Large intestine (tissue), 12 donors: ENCODE measurements at places on chromosomes 5 and 9.
A peak's percentile ranks its signal among the peaks of the same experiment; 100 is the strongest.

DNA sequence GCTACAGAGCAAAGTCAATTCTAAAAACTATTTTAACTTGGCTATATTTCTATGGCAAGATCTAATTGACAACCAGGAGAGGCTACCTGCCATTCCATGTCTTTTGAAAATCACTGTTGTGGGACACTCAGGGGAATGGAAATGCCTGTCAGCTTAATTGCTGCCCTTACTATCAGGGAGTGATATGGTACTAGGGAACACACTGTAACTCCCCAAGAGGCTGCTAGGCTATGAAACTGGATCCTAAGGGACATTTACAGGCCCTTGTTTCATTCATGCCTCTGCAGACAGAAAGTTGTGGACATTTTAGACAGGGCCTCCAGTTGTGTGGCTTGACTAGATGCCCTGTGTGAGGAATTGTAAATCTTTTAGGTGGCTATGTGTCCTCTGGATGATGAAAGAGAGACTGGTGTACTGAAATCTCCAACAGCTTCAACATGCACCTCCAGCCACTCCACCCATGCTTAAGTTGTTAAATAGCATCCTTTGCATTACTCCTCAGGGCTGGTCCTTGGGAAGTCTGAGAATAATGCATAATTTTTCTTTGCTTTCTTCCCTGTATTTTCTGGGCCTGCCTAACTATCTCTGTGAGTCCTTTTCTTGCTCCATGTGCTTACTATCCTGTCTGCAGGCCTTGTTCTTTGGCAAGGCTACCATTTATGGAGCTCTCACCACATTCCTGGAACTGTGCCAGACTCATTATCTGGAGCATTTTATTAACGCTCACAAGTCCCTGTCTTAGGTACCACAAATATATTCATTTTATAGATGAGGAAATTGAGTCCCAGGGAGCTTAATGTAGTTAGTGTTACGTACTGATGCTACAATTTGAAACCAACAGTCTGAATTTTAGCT, 3.2 kb downstream of the MROH2B start:
- no peak overlapping the region for H3K27ac ChIP-seq
- H3K27me3 ChIP-seq, result no peaks in the 10 kb centered on the region
- no peak overlapping the region for H3K4me3 ChIP-seq
- DNase-seq, result no peak

DNA sequence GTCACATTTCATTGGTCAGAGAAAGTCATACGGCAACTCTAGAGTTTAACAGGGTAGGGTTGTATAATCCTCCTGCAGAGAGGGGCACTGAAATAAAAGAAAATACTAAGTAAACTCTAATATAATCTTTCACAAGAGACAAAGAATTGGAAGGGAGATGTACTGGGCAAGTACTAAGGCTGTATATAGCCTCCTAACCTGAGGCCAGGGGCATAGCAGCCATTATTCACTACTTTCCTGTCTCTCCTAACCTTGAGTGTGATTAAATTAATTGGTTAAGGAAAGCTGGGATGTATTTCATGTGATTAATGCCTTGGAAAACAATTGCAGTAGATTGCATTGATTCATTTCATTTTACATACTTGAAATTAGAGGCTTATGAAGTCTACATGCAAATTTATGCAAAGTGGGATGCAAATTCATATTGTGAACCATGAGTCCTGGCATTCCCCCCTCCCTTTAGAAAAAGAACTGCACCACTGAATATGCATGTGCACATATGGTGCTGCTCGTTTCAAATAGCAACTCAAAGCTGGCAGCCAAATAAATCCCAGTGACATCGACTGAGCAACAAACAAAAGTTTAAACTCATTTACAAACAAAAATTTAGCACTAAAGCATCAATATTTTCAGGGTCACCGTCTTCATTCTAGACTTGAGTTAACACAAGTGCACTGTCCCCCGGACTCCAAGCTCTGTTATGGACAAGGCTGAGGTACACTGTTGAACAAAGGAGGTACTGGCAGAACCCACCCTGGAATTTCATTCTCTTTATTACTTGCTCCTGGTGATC, 70.0 kb downstream of the DMAC1 start:
- no peak for DNase-seq
- no peak overlapping the region for H3K27ac ChIP-seq
- no peaks in the 10 kb centered on the region for H3K27me3 ChIP-seq
- H3K4me3 ChIP-seq, result no peak overlapping the region

GRCh38 chr5:44048276-44048984, 340.8 kb downstream of the FGF10 start:
- H3K4me1 ChIP-seq, result no peaks in the 10 kb centered on the region
- no peak overlapping the region for H3K4me3 ChIP-seq
- no peak for DNase-seq
- H3K27me3 ChIP-seq, result no peaks in the 10 kb centered on the region
- no peak overlapping the region for H3K27ac ChIP-seq
- no peaks in the 10 kb centered on the region for H3K36me3 ChIP-seq

DNA sequence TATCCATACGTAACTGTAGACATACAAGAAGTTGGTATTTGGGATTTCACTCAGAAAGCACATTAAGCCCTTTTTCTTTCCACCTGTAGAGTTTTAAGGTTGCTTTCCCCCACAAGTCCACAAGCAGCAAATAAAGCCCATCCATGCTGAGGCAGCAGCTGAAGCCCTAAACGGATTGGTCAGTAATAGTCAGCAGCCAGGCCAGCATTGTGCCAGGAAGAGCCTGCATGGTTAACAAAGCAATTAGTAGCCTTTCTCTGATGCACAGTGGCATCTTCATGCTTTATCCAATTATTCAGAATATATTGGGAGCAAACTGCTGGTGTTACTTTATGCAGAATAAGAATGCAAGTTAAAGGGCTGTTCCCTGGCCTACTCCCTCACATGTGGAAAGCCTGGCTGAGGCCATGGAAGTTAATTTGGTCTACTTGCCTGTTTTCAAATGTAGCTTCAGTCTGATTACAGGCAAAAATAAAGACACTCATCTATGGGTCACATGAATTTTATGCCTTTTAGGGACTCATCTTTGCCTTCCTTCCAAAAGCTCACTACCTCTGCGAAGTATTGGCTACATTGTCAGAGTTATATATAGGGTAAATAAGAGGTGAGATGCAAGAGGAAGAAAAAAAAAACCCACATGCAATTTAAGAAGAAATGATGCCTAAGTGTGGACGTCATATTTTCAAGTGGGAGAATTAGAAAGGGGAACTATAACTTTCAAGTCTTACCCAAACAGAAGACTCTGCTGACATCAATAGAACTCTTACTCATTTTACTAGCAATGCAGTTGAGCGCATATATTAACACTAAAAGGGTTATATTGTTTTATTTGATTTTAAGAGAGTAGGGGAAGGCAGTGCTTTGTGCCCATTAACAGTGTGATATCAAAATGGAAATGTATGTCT, 15.9 kb downstream of the EBF1 start:
- H3K27ac ChIP-seq, result no peak overlapping the region
- H3K36me3 ChIP-seq, result no peaks in the 10 kb centered on the region
- H3K4me3 ChIP-seq, result no peak overlapping the region
- peaks cover 26% of the 10 kb centered on the region for H3K27me3 ChIP-seq
- H3K4me1 ChIP-seq, result no peaks in the 10 kb centered on the region

GRCh38 chr9:93682155-93682968, 106.0 kb downstream of the PHF2 start:
- peaks cover 2% of the 10 kb centered on the region for H3K27me3 ChIP-seq
- no peak for DNase-seq
- H3K4me1 ChIP-seq, result no peaks in the 10 kb centered on the region
- H3K4me3 ChIP-seq, result no peak overlapping the region
- H3K36me3 ChIP-seq, result peaks cover 13% of the 10 kb centered on the region

GRCh38 chr9:1804128-1804865, 210.8 kb upstream of the SMARCA2 start:
- H3K27ac ChIP-seq, result no peak overlapping the region
- DNase-seq, result no peak
- H3K27me3 ChIP-seq, result no peaks in the 10 kb centered on the region
- H3K4me1 ChIP-seq, result no peaks in the 10 kb centered on the region
- H3K4me3 ChIP-seq, result no peak overlapping the region

- no peaks in the 10 kb centered on the region for H3K27me3 ChIP-seq
- peak; percentile 56 for DNase-seq
- no peaks in the 10 kb centered on the region for H3K36me3 ChIP-seq
- H3K4me3 ChIP-seq, result no peak overlapping the region
- H3K4me1 ChIP-seq, result no peaks in the 10 kb centered on the region
These were observed 437.8 kb downstream of the PLK2 start for GRCh38 chr5:58022055-58022454.

DNA sequence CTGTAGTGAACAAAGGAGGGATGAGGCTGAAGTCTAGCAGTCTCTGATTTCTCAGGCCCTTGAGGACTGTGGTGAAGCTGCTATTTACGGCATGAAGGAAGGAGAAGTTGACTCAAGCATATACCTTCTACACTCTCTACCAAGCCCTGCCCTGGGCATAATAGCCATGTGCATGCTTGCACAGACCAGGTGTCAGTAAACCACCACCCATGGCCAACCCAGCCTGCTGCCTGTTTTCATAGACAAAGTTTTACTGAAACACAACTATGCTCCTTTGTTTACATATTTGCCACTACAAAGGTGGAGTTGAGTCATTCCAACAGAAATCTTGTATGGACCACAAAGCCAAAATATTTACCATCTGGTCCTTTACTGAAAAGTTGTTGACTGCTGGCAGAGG, 126.9 kb downstream of the PAPPA start:
- no peak overlapping the region for H3K27ac ChIP-seq
- DNase-seq, result no peak
- no peak overlapping the region for H3K4me3 ChIP-seq

GRCh38 chr9:93416530-93417235, 34.8 kb upstream of the FAM120A start:
- H3K27ac ChIP-seq, result no peak overlapping the region
- no peak for DNase-seq
- no peaks in the 10 kb centered on the region for H3K27me3 ChIP-seq
- H3K4me1 ChIP-seq, result no peaks in the 10 kb centered on the region
- H3K36me3 ChIP-seq, result no peaks in the 10 kb centered on the region

DNA sequence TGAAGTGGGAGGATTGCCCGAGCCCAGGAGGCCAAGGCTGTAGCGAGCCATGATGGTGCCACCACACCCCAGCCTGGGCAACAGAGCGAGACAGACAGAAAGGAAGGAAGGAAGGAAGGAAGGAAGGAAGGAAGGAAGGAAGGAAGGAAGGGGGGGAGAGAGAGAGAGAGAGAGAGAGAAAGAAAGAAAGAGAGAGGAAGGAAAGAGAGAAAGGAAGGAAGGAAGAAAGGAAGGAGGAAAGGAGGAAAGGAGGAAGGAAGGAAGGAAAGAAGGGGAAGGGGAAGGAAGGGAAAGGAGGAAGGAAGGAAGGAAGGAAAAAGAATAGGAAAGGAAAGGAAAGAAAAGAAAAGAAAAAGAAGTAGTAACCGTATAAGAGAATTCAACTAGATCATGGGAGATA, 20.8 kb upstream of the LHFPL2 start:
- H3K4me3 ChIP-seq, result no peak overlapping the region
- no peaks in the 10 kb centered on the region for H3K27me3 ChIP-seq
- H3K27ac ChIP-seq, result no peak overlapping the region
- H3K36me3 ChIP-seq, result no peaks in the 10 kb centered on the region
- no peak for DNase-seq
- H3K4me1 ChIP-seq, result peaks cover 15% of the 10 kb centered on the region

DNA sequence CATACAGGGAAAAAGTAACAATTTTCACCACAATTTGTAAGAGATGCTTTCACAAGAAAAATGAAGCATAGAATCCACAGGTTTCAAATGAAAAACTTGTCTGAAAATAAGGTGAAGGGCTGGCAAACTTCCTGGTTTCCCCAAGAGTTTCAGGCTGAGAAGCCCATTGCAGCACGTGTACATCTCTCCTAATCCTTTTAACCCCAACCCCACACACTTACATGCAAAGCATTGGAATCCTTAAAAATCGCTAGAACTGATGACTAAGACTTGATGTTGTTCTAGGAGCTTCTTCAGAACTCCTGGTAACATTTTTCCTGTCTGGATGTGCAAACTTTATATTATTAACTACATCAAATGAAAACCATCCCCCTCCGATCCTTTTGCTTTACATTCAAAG, 317.8 kb upstream of the RGMB start:
- H3K4me1 ChIP-seq, result no peaks in the 10 kb centered on the region
- DNase-seq, result no peak
- H3K4me3 ChIP-seq, result no peak overlapping the region

DNA sequence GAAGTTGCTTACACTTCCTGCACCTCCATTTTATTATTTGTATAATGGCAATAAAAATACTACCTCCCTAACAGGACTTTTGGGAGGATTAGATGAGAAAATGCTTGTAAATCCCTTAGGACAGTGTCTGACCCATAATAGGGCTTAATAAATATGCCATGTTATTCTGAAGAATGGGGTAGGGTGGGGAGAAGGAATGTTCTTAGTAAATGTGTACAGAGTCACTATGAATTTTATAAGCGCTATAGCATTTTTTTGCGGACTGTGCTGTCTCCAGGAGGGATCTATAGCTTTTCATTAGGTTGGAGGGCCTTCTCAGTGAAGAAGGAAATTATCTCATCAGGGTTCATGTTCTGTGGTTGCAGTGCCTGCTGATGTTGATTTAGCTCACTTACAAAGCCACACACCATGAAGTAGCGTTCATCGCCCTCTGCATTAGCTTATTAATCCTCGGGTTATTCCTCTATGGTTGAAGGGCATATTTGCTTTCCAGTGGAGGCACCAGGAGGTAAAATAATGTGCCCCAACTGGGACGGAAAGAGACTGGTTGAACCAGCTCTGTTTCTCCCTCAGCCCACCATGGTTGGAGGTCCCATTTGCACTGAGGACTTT, 497.1 kb downstream of the ARHGEF28 start:
- DNase-seq, result no peak
- H3K4me3 ChIP-seq, result no peak overlapping the region
- no peak overlapping the region for H3K27ac ChIP-seq

DNA sequence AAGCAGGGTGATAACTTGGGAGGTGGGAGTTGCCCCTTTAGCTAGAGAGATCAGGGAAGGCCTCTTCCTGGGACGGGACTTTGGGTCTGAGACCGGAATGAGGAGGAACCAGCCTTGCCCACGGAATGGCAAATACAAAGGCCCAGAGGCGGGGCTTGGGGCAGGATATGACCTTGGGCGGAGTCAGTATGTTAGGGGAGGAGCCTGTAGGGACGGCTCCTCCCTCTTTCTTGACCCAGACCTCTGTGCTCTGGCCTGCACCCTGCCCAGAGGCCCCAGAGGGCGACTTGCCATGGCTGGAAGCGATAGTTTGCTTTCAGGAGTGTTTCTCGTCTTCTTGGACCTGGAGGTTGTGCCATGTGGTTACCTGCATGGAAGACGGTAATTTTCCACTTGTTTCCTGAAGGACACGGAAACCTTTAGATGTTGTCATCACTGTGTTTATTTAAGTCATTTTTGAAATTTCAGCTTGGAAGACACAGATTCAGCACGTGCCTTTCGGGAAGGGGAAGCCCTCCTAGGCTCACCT, 85.6 kb downstream of the DAB2IP start:
- peak; percentile 84 for DNase-seq
- H3K4me3 ChIP-seq, result peak overlapping the region; percentile 45
- no peaks in the 10 kb centered on the region for H3K36me3 ChIP-seq
